ENCODE measurements at places on chromosomes 6 and 20. TPM values are rescaled to one million over a fixed set of nuclear protein-coding genes. Genes with fewer than 3 reads are reported as not detected.

The COL21A1 gene
- 0.79 TPM for total RNA-seq

The TPBG gene
- total RNA-seq = 16.3 TPM

The LMBRD1 gene
- 74.1 TPM for total RNA-seq

The NOX3 gene
- total RNA-seq = not detected

The FILIP1 gene
- total RNA-seq = 6.5 TPM

The SIGLEC1 gene
- 2.5 TPM for total RNA-seq

The FHL5 gene
- total RNA-seq = 1.8 TPM

The HDGFL1 gene
- total RNA-seq = not detected

The BTN1A1 gene
- total RNA-seq = not detected

The MAS1 gene
- total RNA-seq = not detected
